Stimulated activated CD4-positive, alpha-beta T cell treated with anti-CD3 and anti-CD28 coated beads, TNF-alpha, amount 100 ng/mL, for 24 hours (primary cell): ENCODE measurements at places on chromosomes 12 and 14.

DNA sequence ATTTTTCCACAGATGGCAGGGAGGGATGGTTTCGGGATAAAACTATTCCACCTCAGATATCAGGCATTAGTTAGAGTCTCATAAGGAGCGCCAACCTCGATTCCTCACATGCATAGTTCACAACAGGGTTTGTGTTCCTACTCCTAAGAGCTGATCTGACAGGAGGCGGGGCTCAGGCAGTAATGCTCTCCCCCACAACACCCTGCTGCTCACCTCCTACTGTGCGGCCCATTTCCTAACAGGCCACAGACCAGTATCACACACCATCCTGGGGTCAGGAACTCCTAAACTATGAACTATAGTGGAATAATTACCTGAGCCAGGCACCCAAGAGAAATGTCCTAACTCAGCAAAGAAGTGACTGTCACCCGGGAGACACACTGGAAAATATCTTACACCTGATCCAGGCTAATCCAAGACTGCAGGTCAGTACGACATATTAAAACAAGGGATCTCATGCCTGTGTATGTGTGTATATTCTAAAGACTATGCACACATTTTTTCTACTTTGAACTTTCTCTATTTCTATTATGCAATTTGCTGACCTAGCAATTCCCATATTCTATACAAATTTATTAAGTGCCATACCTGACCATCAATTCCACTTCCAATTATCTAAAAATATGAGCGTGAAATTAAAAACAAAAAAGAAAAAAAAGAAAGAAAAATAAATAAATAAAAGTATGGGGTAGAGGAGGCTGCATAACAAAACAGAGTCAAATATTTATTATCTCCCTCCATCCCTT lies 4.7 kb downstream of the NAA25 start:
- no peak for DNase-seq

DNA sequence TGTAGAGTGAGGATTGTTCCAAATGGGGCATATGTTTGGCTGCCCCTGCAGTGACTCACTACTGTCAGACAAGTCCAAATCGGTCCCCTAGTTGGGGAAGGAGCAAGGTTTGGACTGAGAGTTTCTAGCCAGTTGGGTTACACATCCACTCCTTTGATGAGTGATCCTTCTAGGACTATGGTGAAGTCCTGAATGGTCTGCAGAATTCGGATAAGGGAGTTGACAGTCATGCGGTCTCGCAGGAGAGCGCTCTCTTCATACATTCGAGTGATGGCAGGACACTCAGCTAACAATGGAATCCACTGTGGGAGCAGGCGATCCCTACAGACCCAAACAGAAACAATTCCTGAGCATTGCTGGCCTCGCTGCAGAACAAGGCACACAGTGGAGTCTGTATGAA lies 61.5 kb upstream of the SINHCAF start:
- DNase-seq = no peak

DNA sequence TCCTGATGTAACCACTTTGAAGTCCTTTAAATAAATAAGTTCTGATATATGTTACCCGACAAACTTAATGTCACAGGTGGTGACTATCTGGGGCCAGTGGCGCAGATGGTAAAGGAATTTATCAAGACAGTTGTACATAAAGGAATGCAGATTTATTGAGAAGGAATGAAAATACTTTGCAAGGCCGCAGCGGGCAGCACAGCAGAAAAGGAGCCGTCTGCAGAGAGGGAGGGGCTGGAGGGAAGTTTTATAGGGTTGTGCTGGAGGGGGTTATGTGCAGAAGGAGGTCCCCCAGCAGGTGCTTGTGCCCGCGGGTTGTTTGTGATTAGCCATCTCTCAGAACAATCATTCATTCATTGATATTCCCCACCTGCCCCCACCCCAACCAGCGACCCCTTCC lies 17.4 kb downstream of the GPRC5D start:
- DNase-seq = no peak

DNA sequence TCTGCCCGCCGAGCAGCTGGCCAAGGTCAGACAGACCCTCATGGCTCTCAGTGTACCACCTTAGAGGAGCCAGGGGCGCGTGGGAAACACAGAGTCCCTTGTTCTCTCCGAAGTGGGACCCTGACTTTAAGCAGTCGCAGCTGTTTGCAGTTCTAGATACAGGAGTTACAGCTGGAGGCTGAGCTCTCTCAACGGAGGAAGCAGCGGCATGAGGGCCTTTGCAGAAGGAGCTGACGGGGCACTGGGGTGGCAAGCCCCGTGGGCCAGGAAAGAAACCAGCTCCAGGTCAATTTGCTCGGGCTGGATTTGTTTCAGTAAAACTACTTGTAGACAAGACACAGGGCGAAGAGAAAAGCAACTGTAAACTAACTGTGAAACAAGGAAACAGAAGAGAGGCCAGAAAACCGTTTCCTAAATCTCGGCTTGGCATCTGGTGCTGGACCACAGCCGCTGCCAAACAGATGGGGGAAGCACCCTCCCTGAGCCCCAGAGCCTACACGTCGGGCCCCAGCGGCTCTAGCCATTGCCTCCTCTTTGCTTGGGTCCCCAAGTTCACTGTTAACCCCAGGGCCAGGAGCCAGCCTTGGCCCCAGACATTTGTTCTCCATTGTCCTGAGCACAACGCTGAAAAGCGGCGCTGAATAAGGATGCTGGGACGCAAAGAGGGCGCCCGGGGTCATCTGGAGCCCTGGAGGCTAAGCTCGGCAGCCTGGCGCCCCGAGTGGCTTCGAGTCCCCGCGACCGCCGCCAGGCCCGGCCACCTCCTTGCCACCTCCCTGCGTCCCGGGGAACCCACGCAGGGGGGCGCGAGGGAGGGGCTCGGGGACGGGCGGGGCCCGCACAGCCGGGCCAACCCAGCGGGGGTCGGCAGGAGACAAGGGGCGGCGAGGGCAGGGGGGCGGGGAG lies 914 bp upstream of the PACS2 start:
- no peak for DNase-seq

GRCh38 chr14:32078023-32078857 lies 1.1 kb downstream of the ARHGAP5 start:
- DNase-seq = no peak

GRCh38 chr12:1246637-1247036 lies 255.6 kb downstream of the ERC1 start:
- DNase-seq = no peak

DNA sequence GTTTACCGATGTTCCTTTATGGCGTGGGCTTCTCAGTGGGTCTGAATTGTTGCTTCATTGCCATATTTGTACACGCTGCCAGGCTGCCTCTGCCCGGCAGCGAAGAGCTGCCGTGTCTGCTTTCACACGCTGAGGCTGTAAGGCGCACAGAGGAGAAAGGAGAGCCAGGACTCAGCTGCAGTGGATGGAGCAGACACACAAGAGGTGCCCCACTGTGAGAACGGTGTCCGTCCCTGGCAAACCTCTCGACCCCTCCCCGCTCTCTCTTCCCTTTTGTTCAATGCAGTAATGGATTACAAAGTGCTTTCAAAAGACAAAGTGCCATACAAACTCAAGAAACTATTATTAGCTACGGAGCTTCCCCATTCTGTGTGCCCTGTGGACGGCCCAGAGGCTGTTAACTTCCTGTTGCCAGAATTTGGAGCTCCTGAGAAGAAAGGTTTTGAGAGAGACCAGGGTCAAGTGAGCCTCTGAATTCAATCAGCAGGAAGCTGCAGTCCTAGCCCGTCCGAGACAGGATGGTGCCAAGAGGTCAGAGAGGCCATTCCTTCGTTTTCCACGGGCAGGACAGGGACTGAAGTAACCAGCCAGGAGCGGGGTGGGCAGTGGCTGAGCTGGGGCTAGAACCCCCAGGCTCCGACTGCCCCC lies 15.8 kb downstream of the CCND2 start:
- DNase-seq = no peak
